Placental epithelial cell (primary cell): ENCODE measurements at places on chromosomes 2 and 18. TPM values are rescaled to one million over a fixed set of nuclear protein-coding genes. Genes with fewer than 3 reads are reported as not detected.

The GLB1L gene
- 28.3 and 33.0 TPM in 2 replicates for total RNA-seq

The IL36A gene
- not detected in 2 replicates for total RNA-seq

The ARHGAP15 gene
- not detected in 2 replicates for total RNA-seq

The NCKAP5 gene
- total RNA-seq = under 0.01 and 0.79 TPM in 2 replicates

The KLHL29 gene
- total RNA-seq = 10.5 and 14.1 TPM in 2 replicates

The TCF7L1 gene
- 0.33 and 5.5 TPM in 2 replicates for total RNA-seq

The KYNU gene
- total RNA-seq = 0.98 and 3.1 TPM in 2 replicates

The CREB1 gene
- total RNA-seq = 30.6 and 50.0 TPM in 2 replicates

The CHST9 gene
- not detected in 2 replicates for total RNA-seq

The CD28 gene
- total RNA-seq = not detected in 2 replicates

The OR6B2 gene
- not detected in 2 replicates for total RNA-seq

The RETSAT gene
- 19.6 and 45.5 TPM in 2 replicates for total RNA-seq

The UGT1A5 gene
- 0.22 TPM in 1 of 2 replicates, not detected in the other for total RNA-seq

The CD8B2 gene
- 0.11 TPM in 1 of 2 replicates, not detected in the other for total RNA-seq

The MGAT4A gene
- 0.33 and 0.39 TPM in 2 replicates for total RNA-seq

The MRO gene
- not detected in 2 replicates for total RNA-seq

The CFC1 gene
- not detected in 2 replicates for total RNA-seq

The CXCR1 gene
- total RNA-seq = not detected in 2 replicates

The LANCL1 gene
- 33.0 and 54.9 TPM in 2 replicates for total RNA-seq

The LCLAT1 gene
- total RNA-seq = 5.9 and 22.2 TPM in 2 replicates

The MC2R gene
- not detected in 2 replicates for total RNA-seq

The DIPK1C gene
- not detected in 2 replicates for total RNA-seq

The GBX2 gene
- not detected in 2 replicates for total RNA-seq

The CHMP3 gene
- 44.0 and 63.3 TPM in 2 replicates for total RNA-seq

The WDR33 gene
- total RNA-seq = 28.0 and 29.8 TPM in 2 replicates

The CCDC141 gene
- total RNA-seq = not detected in 2 replicates

The SGPP2 gene
- not detected in 2 replicates for total RNA-seq

The IMPA2 gene
- total RNA-seq = 3.5 and 4.7 TPM in 2 replicates

The ARHGAP28 gene
- 3.1 and 8.8 TPM in 2 replicates for total RNA-seq

The EFEMP1 gene
- total RNA-seq = 249 and 337 TPM in 2 replicates

The TDRD15 gene
- total RNA-seq = not detected in 2 replicates
